A549 treated with GW870086 at 1 μM for 4 hours (cell line): ENCODE measurements at places on chromosomes 13 and 19. TPM values are rescaled to one million over a fixed set of nuclear protein-coding genes. Genes with fewer than 3 reads are reported as not detected.

Gene KLHL1
- total RNA-seq, result not detected in 5 replicates

Gene CACNA1A
- total RNA-seq, result 0.08 to 0.29 TPM (median 0.15 TPM) in 4 of 5 replicates, not detected in the other

Gene COL4A1
- total RNA-seq, result 75.8 to 101 TPM (median 94.5 TPM) in 5 replicates

Gene MEIS3
- 31.1 to 41.8 TPM (median 37.4 TPM) in 5 replicates for total RNA-seq

Gene C2CD4C
- 0.37 to 0.46 TPM (median 0.40 TPM) in 5 replicates for total RNA-seq

Gene C1QTNF9B
- not detected in 5 replicates for total RNA-seq

Gene POU4F1
- 0.64 to 1.1 TPM (median 0.95 TPM) in 5 replicates for total RNA-seq
